ENCODE measurements at places on chromosomes 11 and 22.

DNA sequence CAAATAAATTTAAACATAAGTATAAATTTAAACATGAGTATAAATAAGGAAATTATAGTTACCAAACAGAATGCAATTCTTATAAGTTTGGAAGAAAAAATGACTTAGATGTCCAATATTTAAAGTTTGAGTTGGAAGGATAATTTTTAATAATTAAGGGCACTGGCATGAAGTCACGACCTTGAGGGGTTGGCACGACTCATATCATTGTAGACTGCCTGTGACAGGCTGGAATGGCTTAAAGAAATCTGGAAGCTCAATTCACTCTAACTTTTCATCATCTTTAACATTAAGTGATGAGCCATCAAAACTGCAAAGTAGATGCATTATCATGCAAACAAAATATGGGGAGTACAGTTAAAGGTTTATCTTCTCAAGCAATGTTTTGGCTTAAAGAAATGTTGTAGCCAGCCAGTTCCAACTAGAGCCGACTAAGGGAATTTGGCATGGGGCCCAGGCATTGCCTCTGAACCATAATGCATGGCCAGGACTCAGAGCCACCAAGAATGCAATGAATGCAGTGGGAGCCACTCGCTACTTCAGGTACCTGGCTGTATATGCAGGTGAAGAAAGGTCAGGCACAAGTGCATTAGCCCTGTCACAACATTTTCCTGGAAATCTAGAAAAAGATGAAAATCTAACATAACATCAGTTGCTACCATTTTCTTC lies 33.4 kb downstream of the PGR start:
- no peak for DNase-seq

GRCh38 chr11:93608364-93608763 lies 53.1 kb upstream of the CEP295 start:
- no peak for DNase-seq

DNA sequence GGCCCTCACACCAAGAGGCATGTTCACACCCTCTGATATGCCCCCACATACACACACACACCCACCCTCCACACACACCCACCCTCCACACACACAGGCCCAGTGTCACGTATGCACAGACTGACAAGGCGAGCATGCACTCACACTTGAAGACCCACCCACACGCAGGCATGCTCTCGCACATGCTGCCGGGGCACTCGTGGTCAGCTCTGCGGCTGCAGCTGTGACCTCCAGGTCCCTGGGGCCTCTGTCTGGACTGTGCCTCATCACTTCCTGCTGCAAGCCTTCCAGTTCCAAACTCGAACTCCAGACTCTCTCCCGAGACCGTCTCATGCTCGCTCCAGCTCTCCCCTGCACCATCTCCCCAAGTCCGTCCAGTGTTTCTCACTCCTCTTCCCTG lies 9.5 kb downstream of the DCHS1 start:
- no peak for DNase-seq

DNA sequence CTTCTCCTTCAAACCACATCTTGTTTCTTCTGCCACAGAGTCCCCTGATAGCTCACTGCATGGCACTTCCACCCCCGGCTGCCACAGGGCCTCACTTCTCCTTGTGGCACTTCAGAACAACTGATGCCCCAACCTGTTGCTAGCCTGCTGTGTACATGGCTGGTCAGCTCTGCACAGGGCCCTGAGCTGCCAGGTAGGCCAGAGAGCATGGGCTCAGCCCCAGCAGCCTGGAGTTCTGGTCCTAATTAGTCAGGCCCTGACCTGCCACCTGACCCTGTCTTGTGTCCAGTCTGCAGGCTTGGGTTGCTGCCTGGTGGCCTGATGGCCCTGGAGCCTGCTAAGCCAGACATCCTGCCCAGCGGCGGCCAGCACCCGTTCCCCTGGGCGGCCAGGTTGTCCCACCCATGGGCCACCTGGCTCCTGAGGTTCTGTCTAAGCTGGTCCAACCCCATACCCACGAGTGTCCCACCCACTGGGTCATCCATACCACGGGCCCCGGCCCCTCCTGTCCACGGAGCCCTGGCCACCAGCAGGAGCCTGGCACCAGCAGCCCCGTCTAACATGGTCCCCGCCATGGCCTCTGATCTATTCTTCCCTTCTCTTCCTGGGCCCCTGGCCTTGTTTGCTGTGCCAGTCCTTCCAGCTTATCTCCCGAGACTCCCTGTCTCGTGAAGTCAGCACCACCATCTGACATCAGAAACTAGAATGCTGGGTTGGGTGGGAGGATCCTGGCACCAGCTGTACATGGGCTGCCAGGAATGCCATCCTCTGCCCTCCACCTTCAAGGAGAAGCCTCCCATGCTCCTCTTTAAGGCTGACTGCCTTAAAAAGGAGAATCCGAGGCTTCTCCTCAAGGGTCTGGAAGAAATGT lies 3.1 kb upstream of the CERK start:
- no peak for DNase-seq

DNA sequence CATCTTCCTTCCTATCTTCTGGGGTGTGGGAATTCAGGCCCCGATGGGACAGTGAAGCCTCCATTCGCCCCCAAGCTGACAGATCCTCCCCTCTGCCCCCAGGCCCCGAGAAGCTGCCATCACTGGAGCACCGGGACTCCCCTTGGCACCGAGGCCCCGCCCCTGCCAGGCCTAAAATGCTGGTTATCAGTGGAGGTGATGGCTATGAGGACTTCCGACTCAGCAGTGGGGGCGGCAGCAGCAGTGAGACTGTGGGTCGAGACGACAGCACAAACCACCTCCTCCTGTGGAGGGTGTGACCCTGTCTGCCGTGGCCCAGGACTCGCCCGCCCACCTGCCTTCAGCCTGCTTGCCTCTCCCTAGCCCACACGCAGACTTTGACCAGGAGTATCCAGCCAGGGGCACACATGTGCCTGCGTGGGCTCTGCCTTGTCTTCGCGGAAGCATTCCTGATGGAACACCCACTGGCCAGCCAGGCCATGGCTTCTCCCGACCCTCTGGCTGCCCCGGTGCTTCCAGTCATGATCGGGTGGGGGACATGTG lies 8.6 kb upstream of the RELT start:
- no peak for DNase-seq

- no peak for DNase-seq
These were observed 28.3 kb upstream of the UPB1 start for GRCh38 chr22:24466716-24467328.

GRCh38 chr11:37364246-37364839 lies 766.3 kb upstream of the RAG2 start:
- DNase-seq: no peak

GRCh38 chr22:33579448-33580093 lies 340.7 kb downstream of the LARGE1 start:
- no peak for DNase-seq

- DNase-seq: no peak
These were observed 253.2 kb downstream of the ST3GAL4 start for GRCh38 chr11:126608658-126609057.

DNA sequence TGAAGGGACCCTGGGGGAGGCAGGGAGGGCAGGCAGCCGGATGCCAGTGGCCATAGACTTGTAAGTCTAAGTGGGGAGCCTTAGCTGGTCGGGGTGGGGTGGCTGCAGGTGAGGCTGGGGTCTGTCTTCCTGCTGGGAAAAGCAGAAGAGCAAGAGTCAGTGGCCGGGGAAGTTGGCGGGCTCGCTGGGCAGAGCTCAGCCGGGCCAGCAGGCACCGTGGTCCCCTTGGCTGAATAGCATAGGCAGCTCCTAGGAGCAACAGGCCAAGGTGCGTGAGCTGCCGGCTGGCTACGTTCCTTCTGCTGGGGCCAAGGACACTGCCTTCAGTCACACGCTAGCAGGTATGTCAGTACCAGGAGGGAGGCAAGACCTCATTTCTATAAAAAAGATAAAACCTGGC lies 67.8 kb upstream of the A4GALT start:
- DNase-seq: no peak

GRCh38 chr11:67252831-67253239 lies 13.4 kb upstream of the GRK2 start:
- no peak for DNase-seq

- no peak for DNase-seq
These were observed 7.8 kb upstream of the LIF start for GRCh38 chr22:30254314-30254713.

- no peak for DNase-seq
These were observed 187.3 kb upstream of the SYT13 start for GRCh38 chr11:45473341-45473895.

DNA sequence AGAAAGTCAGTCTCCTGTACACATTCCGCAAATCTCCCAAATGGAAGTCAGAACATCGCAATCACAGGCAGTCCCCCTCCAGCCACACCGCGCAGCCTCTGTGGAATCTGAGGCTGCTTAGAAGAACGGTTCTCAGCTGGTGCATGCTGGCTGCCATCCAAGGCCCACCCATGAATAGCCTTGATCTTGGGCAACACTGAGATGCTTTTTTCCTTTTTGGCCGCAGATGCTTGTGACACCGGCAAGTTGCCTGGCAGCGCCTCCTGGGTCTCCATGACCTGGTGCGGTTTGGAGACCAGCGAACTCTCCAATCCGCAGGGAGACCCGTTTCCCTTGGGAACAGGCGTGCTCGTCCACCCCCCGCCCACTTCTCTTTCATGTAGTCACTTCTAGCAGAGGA lies 26.3 kb upstream of the PHF21B start:
- no peak for DNase-seq

GRCh38 chr22:26023104-26023775 lies 146.0 kb upstream of the SEZ6L start:
- DNase-seq: no peak

DNA sequence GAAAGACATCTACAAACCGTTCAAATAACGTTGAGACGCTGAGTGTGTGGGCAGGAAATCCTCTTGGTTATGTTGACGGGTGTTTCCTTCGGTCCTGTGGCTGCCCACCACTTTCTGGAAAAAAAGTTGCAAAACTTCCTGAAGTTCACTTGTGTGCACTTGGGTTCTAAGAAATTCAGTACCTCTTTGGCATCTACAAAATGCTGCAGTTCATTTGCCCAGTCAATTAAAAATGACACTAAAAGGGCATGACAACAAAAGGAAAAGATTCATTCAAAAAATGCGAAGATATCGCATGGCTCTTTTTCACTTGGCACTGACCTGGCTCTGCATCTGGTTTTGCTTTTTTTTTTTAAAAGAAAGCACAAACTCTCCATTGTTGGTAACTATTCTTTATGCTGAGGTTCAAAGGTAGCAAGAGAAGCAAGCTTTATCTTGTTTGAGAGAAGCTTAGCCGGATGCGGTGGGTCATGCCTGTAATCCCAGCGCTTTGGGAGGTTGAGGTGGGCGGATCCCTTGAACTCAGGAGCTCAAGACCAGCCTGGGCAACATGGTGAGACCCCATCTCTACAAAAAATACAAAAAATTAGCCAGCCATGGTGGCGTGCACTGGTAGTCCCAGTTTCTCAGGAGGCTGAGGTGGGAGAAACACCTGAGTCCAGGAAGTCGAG lies 10.6 kb upstream of the XBP1 start:
- DNase-seq: no peak

DNA sequence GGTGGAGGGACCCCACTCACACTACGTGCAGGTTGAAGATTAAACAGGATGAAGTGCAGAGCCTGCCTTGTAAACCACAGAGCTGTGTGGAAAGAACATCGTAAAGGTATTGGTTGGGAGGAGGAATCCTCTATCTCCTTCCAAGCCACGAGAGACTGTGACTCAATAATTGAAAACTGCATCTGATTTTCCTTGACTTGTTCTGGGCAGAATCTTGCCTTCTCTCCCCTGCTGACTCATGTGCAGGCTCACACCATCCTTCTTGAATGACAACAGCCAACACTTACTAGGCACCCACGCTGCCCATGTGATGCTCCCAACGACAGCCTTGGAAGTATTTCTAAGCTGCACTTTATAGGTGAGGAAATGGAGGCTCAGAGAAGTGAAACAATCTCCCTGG lies 563.0 kb downstream of the MIAT start:
- DNase-seq: no peak

DNA sequence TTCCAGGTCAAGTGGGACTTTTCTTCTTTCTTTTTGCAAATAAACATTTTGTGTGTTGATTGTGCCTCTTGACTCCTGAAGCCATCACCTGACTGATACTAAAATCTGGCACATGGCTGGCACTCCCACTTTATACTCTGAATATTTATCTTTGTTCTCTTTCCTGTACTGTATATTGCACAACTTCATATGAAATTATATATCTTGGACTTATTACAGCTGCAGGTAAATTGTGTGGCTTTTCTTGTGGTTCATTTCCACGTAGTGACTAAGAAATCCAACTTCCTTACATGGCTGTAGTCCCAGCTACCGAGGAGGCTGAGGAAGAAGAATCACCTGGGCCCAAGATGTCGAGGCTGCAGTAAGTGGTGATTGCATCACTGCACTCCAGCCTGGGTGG lies 23.7 kb upstream of the OR5B12 start:
- DNase-seq: no peak

DNA sequence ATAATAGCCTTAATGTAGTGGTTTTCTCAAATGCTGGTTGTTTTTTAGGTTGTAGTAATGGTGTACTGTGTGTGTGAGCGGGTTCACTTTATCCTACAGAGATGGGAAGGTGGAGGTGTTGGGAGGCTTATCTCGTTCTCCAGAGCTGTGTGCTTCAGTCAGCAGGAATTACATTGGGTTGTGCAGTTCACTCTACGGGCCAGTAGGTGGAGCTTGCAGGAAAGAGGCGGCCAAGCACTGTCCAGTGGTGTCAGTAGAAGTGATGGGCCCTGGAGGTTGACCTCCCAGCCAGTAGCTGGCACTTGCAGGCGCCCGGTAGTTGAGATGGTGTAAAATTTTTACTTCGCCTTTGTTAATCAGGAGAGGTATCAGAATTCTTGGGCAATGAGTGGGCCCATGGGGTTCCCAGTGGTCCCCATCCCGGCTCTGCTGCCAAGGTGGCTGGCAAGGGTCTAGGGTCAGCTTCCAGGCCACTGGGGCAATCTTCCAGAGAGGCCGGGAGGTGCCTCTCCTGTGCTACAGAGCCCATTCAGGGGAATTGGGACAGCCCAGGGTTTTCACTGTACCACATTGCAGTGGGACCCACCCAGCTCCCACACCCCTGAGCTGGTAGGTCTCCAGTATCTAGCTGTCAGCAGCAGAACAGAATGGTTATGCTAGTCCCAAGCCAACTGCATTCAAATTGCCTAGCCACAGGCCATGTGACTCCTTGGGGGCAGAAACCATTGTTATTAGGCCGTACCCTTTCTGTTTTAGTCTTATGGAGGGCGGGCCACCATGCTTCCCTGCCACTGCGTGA lies 43.9 kb downstream of the BIRC2 start:
- DNase-seq: peak; percentile 37

DNA sequence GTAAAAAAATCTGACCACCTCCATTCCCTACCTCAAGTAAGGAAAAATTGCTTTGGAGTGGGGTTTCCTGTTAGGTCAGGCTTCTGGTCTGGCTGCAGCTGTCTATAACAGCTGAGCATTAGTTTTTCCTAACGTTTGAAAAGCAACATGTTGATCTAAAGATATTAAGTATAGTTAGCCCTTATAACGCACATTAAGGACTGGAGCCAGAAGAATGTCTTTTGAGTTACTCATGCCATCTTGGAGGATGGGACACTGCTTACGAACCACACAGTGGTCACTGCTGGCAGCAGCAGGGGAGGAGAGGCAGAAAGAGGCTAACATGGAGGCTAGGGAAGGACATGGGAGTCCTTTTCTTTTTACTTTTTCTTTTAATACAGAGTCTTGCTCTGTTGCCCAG lies 44.1 kb upstream of the GDPD4 start:
- DNase-seq: no peak

Data from stimulated activated CD4-positive, alpha-beta T cell treated with anti-CD3 and anti-CD28 coated beads, Interleukin-12 subunit alpha, Interleukin-12 subunit beta, amount 100 ng/mL, for 4 hours (primary cell).